Inflammatory macrophage treated with lipopolysaccharide for 4 hours (primary cell): ENCODE measurements at places on chromosomes 4 and X.

GRCh38 chr4:156941940-156942548 is 29.6 kb downstream of the PDGFC start:
- DNase-seq, result peak; percentile 22

DNA sequence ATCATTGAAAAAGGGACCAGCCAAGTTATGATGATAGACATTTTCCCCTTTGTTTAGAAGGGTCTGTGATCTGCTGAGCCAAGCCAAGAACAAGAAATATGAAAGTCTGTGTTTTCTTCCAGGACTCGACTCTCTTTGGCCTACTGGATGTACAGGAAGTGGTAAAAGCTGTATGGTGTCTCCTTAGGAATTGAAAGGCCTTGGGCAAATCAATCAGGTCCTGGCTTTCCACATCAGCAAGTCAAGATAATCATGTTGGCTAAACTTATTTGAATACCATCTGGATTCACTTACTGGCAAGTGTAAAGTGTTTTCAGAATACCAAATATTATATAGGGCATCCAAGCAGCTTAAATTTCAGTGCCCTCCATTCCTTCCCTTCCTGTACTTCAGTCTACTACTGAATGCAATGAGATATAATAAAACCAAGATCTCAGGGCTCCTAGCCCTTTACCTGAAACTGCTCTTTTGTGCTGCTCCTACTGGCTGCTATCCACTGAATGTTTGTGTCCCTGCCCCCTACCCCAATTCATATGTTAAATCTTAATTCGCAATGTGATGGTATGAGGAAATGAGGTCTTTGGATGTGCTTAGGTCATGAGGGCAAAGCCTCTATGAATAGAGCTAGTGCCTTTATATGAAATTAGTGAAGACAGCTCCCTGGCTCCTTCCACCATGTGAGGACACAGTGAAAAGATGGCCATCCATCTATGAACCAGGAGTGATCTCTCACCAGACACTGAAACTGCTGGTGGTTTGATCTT is 578.0 kb downstream of the SPRY1 start:
- DNase-seq, result no peak

GRCh38 chrX:135330706-135331105 is 21.4 kb downstream of the ETDC start:
- DNase-seq, result no peak

GRCh38 chr4:168188754-168189153 is 96.4 kb downstream of the ANXA10 start:
- peak; percentile 23 for DNase-seq

DNA sequence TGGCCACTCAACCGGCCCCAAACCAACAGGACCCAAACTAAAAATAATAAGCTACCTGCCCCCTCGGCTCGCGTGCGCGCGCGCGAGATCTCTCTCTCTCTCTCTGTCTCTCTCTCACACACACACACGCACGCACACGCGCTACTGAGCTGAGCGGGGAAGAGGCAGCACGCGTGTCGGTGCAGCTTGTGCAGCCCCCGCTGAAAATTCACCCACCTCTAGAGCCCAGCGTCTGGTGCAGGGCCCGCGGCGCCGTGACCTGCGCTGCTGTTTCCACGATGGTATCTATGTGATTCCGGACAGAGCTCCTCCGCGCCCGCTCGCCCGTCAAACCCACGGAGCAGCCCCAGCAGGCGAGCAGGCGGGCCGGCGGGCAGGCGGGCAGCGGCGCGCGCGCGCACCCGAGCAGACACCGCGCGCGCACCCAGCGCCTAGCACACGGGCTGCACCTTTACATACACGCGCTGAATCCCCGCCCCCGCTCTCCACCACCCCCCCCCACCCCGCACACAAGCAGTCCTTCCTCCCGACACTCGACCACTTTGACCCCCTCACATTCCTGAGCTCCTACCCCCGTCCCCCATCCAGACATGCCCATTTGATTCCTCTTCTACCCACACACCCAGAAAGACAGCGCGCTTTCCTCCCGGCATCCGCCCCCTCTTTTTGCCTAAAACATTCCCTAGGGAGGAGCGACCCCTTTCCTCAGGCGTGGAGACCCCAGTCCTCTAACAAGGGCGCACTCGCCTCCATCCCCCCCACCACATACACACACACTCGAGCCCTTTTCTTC is 1.0 kb downstream of the SLITRK4 start:
- DNase-seq, result peak; percentile 2

GRCh38 chrX:27008486-27008885 is 454.7 kb downstream of the PPP4R3C start:
- no peak for DNase-seq

DNA sequence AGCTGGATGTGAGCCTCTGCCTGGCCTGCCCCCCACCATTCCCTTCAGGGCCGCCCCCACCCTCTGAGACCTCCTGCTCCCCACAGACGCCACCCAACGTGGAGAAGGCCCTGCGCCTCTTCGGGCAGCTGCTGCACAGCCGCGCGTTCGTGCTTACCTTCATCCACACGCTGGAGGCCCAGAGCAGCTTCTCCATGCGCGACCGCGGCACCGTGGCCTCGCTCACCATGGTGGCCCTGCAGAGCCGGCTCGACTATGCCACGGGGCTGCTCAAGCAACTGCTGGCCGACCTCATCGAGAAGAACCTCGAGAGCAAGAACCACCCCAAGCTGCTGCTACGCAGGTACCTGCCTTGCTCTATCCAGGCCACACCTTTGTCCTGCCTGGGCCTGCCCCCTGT is 10.1 kb downstream of the PLXNA3 start:
- no peak for DNase-seq

DNA sequence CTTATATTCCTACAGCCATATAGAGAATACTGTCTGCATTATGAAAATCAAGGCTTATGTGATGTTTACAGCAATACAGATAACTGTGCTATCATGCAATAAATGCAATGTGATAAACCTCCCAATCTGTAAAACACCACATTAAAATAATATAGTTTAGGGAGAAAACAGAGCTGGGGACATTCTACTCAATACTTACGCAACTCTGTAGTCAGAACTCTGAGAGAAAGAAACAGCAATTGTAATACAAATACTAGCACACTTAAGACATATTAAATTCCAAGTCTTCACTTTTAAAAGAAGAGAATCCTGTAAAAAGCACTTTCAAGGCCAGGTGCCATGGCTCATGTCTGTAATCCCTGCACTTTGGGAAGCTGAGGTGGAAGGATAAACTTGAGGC is 61.4 kb downstream of the ANKRD17 start:
- DNase-seq, result no peak

DNA sequence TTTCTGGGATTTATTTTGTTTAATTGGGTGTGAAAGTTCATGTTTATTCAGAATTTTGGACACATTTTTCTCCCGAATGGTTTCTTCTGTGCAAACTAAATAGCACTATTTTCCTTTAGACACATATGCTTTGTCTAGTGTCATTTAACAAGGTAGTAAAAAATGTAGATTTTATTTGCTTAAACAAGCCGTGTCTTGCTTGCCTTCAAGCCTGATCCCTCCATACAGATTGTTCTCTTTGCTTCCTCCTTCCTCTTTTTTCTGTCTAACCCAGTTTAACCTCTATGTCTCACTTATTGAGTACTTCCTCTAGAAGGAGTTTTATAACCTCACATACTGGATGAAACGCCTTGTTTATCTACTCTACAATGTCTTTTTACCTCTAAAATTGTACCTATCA is 211.8 kb downstream of the NPFFR2 start:
- DNase-seq, result no peak

DNA sequence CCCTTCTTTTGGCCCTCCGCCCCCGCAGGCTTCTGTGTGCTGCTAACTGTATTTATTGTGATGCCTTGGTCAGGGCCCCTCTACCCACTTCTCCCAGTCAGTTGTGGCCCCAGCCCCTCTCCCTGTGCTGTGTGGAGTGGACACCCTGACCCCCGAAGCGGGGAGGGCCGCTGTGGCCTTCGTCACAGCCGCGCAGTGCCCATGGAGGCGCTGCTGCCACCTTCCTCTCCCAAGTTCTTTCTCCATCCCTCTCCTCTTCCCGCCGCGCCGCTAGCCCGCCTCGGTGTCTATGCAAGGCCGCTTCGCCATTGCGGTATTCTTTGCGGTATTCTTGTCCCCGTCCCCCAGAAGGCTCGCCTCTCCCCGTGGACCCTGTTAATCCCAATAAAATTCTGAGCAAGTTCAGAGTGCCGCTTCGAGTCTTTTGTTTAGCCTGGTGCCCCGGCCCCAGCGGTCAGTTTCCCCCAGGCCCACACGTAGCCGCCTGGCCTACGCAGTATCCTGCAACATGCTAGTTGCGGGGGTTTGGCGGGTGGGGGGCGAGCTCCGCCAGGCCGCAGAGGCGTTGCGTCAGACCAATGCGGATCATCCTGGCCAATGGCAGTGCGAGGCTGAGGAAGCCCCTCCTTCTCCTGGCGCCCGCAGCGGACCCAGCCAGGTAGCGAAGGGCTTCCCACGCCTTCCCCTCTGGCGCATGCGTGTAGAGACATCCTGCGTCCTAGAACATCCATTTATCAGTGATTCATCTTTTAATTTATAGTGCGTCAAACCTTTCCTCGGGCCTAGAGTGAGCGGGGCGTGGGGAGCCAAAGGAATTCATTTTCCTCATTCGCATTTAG is 5.6 kb upstream of the KANTR start:
- no peak for DNase-seq
